ENCODE measurements at places on chromosomes 7 and 10.

DNA sequence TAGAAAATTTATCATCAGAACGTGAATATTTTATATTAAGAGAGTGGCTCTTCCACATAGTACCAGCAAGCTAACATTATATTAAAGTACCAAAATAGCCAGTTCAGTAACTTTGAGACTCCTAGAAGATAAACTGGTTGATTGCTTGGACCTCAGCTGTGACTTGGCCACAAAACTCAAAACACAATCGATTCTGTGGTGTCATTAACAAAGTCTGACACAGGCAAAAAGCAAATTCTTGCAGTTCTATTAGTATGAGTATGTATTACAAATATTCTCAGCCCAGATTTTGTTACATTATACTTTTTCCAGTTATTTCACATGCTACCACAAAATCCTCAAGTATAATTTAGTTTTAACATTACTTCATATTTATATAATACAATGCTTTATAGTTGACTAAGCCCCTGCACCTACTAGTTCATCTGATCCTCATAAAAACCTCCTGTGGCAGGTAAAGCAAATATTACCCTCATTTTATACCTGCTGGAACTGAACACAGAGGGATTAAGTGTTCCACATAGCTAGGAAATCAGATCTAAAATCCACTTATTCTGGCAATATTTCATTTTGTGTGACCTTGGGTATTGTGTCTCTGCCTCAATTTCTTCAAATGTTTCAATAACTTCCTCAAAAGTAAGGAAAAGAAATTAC is 279.9 kb upstream of the MKLN1 start:
- DNase-seq = no peak

GRCh38 chr10:124253006-124253405 is 159.6 kb upstream of the CHST15 start:
- DNase-seq = no peak

DNA sequence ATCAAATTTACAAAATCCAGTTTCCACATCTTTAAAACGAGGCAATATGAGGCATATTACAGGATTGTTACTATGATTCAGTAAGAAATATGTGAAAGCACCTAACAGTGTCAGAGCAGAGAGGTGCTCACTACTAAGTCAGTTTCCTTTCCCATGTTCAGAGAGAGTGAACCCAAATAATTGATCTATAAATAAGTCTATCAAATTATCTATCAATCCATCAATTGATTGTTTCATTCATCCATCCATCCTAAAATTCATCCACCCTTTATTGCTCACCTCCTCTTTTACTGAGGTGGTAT is 340.8 kb downstream of the SUGCT start:
- DNase-seq = no peak

GRCh38 chr10:68333440-68334431 is 1.0 kb upstream of the PBLD start:
- DNase-seq = no peak

DNA sequence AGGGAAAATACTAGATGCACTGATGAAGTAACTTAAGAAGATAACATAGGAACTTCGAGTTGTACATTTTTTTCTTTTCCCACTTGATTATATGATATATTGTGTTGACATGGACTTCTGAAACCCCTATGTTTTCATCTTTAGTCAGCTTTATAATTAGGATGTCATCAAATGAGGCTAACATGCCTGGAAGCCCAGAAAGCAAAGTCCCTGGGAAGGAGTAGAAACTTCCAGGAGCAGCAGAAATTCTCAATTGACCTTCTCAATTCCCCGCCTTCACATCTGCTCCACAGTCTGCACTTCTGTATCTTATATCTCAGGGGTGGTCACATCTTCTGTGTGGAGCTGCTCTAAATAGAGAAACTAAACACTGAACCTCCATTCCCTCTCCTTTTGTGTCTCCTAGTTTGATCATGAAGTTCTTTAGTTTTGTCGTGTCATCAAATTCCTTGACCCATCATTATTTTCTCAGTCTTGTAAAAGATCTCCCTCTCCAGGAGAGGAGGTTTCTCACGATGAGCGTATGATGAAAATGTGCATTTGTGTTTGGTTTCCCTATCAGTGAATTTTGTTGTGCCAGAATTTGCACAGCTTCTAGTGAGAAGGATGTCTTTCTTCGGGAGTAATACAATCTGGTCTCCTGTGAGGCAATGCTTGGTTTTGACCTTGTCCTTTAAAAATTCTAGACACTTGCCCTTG is 303.3 kb downstream of the SUGCT start:
- peak; percentile 13 for DNase-seq

- DNase-seq = no peak
Measured at GRCh38 chr10:124083740-124084397, 9.5 kb downstream of the CHST15 start.

GRCh38 chr7:98168181-98168903 is 42.9 kb upstream of the BHLHA15 start:
- peak; percentile 82 for DNase-seq

DNA sequence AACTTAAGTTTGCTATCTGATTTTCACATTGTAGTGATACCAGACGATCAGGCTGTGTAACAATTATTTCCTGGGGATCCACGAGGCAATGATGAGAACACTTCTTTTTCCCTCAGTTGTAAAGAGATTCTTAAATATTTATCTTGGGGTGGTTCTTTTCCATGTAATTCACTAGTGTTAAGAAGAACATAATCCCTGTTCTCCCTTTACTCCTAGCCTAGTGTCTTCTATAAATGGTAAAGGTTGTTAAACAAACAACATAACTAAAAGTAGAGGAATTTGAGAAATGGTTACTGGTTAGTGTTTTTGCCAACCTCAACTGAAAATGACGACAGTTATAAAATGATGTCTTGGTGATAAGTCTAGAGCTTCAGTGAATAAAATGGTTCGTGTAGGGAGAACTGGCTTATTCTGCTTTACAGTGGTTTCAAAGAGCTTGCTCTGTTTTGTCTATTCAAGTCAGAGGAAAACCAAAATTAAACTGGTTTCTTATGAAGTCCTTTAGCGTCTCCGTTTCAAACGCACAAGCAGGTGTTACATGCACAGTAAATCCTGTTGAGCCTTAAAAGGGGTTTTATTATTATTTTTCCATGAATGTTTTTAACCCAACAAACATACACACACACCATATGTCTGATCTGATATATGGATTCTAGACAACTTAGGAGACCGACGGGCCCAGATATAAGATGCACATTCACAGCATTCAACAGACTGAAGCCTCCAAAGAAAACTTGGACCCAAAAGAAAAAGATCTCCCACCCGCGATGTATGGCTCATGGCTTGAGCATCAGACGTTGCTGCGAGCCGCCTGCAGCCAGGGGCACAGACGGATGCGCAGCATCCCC is 1.1 kb downstream of the TBX20 start:
- no peak for DNase-seq

DNA sequence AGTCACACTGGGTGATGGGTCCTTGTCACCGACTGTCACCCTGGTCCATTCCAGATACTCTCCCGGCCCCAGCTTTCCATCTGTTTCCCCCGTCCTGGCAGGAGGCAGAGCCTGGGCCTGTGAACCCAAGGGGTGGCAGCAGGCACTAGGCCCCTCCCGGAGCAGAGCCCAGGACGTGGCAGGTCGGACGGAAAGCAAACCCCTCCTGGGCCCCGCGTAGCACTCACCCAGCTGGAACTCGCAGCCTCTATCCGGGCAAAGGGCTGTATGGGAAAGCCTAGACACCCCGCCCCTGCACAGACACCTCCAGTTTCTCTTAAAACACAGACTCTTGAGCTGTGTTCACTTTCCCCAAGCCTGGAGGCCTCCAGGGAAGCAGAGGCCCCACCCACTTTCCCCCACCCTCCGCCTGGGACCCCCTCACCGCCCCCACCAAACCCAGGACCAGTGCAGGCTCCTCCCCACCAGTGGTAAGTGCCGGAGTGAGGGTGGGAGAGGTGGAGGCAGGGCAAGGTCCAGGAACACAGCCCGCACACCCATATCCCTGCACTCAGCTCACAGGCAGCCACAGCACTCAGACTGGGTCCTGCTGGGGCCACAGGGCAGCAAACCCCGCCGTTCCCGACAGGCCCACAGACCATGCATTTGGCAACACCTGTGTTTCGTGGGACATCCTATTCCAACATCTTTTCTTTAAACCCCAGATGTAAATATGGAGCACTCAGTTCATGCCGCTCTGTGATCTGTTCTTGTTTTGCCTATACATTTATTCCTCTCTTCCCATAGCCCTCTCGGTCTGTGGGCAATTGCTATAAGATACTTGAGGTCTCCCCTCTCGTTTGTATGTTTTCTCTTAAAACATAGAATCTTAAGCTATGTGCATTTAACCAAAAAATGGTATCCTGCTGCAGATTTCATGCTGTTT is 98.2 kb upstream of the PDGFA start:
- no peak for DNase-seq

GRCh38 chr10:89156161-89156835 is 50.8 kb downstream of the CH25H start:
- no peak for DNase-seq

GRCh38 chr7:22476824-22477223 is 23.2 kb downstream of the STEAP1B start:
- DNase-seq = no peak

GRCh38 chr10:101644002-101644401 is 51.0 kb downstream of the FBXW4 start:
- DNase-seq = no peak

DNA sequence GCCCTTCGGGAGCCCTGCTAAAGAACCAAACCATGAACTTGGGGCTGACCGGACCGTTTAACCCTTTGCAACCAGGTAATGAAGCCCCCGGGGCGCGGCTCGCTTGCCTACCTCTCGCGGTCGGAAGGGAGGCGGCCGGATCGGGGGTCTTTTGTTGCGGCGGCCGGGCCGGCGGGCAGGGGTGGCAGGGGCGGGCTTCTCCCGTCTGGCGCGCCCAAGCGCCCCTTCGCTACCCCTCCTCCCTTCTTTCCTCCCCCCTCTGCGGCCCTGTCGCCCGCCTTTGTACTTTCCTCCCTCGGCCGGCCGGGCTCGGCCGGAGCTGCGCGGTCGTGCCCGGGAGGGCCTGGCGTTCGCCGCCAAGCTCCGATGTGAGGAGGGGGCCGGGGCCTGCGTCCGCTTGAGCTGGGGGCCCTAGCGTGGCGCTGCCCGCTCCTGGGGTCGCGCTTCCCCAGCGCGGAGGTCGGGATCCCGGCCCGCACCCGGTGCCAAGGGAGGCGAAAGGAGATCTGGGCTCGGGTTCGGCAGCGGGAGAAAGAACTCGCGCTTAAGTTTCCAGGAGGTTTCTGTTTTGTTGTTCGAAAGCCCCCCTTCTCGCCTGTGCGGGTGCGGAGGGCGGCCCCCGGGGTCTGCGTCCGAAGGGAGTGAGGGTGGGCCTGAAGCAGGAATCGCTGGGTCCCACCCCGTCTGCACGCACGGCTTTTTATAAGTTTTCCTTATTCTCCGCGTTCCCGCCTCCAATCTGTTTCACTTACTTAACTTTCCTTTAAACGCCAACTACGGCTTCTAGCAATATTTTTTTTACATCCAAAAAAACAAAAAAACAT is 436.8 kb upstream of the GALNT17 start:
- DNase-seq = peak; percentile 54

- no peak for DNase-seq
Measured at GRCh38 chr10:14659626-14660196, 115.0 kb downstream of the FAM107B start.

GRCh38 chr7:17020250-17020649 is 138.5 kb upstream of the AGR3 start:
- DNase-seq = no peak

GRCh38 chr10:100923580-100923979 is 10.8 kb downstream of the SLF2 start:
- no peak for DNase-seq

DNA sequence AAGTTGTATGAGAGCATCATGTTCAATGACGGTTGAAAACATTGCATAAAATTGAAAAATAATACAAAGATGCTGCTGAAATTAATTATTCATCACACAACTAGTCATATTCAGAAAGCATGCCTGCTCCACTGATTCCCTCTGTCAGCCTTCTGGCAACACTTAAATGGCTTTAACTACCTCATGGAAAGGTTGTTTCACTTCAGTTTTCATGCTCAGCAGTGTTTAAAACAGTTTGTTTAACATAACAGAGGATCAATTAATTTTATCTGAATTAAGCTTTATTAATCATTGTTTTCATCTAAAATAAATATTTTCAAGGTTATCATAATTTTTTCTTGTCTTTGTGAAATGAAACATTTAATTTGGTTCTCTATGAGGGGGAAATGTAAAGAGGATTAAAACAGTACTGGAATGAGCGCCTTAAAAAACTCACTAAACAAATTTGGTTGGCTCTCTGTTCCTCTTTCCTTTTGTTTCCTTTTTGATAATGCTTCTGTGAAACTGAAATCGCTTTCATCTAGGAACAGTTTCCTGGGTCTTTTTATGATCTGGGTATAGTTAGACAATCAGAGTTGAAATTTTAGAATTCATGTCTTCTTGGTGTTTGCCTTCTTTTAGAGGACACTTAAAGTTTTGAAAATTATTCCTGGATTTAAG is 427.4 kb downstream of the SH2D4B start:
- no peak for DNase-seq

GRCh38 chr7:155344270-155344617 is 46.6 kb downstream of the INSIG1 start:
- DNase-seq = no peak

DNA sequence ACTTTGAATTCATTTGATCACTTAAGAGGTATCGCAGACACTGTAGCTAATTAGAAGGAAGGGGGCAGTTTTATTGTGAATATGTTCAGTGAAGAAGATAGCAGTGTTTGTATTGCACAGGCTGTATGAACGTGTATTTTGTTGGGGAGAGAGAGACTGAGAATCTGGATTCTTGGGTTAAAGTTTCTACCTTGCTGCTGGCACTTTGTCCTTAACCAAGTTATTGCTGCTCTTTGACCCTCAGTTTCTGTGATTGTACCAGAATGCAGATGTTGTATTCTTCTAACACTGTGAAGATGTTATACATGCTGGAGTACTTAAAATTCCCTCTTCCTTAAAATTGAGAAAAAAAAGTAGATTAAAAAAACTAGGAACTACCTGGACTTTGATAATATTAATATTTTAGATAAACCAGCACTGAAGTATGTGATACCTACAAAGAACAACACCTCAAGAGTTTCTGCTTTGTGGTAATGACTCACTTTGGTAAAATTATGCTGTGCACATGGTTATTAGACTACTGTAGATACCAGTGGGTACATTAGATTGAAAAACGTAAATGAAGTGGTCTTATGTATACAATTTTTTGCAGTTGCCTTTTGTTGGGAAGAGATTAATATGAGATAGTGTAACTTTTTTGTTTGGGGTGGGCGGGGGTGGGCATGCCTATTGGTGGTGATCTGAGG is 321.3 kb downstream of the AUTS2 start:
- DNase-seq = no peak

DNA sequence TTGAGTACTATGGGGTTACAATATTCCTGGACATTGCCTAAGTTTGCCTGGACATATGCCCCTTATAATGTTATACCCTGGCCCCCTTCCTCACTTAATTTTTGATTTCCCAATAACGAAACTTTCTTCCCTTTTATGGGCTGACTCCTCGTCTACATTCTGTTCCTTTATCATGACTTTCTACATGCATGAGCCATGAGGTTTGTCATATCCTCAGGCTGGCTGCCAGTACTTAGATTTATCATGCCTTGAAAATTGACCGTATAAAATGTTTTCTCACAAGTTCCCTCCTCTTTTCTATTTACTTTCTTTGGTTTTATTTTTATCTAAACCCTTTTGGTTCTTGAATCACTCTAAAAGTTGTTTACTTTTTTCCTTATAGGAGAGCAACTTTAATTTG is 4.7 kb downstream of the DNAH11 start:
- DNase-seq = no peak
